ENCODE measurements at places on chromosomes 5 and 9. TPM values are rescaled to one million over a fixed set of nuclear protein-coding genes. Genes with fewer than 3 reads are reported as not detected.
A peak's percentile ranks its signal among the peaks of the same experiment; 100 is the strongest.

Gene FOXD4L3
- total RNA-seq: not detected

Gene PNPLA7
- total RNA-seq: 1.7 TPM

Gene COL15A1
- total RNA-seq: 31.5 TPM

Gene CDH9
- not detected for total RNA-seq

Gene CRHBP
- total RNA-seq: 0.19 TPM

Gene FCN1
- not detected for total RNA-seq

Gene SLC22A4
- 4.7 TPM for total RNA-seq

Gene PGM5
- total RNA-seq: 128 TPM

GRCh38 chr5:36606428-36607113, at the start of gene SLC1A3:
TSS of gene SLC1A3 (plus strand) at chr5:36606606. CDS start at chr5:36608424, 1,818 bp downstream.
- peak; percentile 48 for DNase-seq

DNA sequence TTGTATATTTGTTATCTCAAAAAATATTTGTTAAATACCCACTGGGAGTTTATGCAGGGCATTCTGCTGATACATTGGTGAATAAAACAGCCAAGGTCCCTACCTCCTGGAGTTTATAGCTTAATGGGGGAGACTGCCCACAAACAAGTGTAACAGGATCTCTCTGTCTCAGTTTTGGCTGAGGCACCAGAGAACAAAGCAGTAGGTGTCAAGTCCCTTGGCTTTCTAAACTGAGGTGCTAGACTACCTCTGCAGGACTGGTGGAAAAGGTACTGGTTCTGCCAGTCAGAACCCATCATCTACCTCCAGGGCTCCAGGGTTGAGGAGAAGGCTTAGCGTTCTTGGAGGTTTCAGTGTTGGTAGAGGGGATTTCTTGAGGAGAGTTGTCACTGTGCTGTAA, 188.4 kb upstream of the ELL2 start:
- no peak for DNase-seq

DNA sequence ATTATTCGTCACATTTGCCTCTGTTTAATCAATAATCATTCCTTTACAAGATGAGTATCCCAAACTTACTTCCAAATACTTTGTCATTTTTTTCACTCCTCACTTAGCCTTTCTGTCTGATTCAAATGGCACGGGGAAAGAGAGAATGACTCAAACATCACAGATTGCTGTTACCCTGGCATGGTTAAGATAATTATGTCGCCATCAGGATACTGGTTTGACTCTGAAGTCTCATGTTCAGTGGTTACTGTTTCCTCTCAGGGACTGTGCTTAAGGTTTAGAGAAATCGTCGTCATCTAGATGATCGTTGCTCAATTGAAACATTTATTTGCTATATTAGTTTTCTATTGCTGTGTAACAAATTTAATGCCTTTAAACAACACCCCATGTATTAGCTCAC, 45.2 kb upstream of the RAD23B start:
- no peak for DNase-seq

DNA sequence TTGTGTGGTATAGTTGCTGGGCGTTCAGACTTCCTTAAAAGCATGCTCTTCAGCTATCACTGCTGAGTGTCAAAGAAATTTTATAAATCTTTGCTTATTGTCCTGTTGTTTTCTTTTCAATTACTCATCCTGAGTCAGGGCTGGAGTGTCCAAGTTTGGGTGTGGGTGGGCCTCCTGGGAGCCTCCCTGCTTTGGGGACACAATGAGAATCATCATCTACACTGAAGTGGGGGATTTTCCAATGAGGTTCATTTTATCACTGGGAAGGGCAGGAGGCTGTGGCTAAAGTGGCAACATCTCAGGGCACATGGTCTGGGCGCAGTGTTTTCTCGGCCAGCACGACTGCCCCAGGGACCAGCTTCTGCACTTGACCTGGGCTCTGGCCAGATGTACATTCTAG, 19.5 kb downstream of the GFPT2 start:
- peak; percentile 24 for DNase-seq

DNA sequence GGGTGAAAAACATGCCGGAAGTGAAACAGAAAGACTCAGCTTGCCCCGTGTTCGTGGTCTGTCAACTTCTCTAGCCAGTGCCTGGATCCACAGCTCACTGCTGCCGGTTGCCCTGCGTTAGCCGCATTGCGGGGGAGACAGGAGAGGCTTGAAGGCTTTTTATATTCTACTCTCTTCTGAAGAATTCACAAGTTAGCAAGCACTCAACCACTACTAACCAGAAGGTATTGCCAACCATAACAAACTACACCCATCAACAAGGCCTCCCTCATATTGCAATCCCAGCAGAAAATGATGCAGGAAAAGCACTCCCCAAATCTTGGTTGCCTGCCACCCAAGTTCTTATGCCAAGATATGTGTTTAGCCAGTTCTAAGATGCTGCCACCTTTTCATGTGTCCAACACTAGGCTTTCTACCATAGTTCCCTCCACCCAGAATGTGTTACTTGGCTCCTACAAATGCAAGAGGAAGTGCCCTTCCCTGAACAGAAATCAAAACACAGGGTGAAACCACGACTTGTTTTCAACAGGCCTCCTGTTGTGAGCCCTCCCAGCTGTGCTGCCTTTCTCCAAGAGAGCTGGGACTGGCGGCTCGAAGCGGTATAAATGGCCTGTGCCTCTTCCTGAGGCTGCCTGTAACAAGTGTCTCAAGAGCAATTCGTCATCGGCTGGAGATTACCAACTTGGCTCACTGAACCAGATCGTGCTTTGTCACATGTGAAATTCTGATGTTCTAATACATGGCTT, 129.0 kb downstream of the SNX18 start:
- DNase-seq: peak; percentile 43

DNA sequence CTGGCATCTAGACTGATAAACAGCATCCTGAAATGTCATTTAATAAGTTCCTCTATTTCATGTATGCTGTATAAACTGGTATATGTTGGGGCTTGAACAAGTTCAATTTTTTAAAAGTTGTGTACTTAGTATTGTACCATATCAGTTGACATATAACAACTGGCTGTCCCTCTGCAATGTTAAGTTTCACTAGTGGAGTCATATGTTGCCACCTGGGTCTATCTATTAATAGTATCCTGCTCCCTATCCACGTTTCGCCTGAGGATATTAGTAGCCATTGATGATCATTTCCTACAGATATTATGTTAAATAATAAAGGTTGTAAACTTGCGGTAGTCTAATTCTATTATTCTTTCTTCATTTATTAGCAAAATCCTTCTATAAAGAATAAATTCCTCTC, 177.6 kb downstream of the RFX3 start:
- DNase-seq: no peak

DNA sequence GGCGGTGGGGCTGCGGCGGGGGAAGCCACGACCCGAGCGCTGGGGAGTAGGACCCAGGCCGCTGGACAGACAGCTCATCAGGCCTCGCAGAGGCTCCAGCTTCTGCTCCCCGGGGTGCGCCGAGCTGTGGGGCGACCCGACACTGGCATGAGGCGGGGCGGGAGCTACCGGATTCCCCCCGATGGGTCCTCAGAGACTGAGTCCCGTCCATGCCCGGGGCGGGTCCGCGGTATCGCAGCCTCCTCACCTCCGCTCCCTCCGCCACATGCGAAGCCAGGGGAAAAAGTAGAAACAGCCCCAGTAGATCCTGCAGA, 2.6 kb upstream of the CCL27 start:
- DNase-seq: no peak

- no peak for DNase-seq
Observed at GRCh38 chr9:18985464-18985951, 47.5 kb downstream of the SAXO1 start.

DNA sequence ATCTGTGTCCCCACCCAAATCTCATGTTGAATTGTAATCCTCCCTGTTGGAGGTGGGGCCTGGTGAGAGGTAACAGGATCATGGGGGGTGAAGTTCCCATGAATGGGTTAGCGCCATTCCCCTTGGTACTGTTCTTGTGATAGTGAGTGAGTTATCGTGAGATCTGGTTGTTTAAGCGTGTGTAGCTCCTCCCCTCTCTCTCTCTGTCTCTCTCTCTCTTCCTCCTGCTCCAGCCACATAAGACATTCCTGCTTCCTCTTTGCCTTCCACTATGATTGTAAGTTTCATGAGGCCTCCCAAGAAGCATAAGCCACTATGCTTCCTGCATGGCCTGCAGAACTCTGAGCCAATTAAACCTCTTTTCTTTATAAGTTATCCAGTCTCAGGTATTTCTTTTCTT, 28.8 kb downstream of the C5orf15 start:
- no peak for DNase-seq

DNA sequence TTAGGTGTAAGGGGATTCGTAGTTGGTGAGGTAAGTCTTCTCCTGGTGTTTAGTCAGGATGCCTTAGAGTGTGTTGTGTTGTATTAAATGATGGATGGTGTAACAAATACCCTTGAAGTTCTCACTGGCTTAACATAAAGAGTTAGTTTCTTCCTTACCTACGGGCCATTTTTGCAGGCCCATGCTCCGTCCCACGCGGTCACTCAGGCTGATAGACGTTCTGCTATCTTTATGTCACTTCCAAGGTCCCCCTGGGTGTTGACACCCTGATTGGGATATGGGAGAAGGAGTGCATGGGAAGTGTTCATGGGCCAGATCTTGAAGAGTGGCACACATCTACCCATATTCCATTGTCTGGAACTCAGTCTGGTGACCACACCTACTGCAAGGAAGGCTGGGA, 214.0 kb downstream of the MAST4 start:
- no peak for DNase-seq

DNA sequence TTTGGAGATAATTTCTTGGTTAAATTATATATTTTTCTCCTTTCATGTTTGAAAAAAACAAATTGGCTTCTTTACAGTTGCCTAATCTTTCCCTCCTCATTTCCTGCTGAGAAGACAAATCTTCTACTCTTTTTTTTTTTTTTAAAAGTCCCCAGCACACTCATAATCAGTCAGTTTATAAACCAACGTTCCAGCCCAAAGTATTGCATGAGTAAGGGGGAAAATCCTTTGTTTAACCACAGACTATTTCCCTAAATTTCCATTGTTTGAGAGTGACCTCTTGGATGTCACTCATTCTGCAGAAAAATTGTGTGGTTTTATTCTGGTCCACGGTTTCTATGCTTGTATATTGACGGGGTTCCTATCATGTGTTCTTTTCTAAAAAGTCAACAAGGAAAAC, 55.1 kb upstream of the TLR4 start:
- no peak for DNase-seq

GRCh38 chr5:133114933-133115310, 63.1 kb downstream of the HSPA4 start:
- DNase-seq: no peak

DNA sequence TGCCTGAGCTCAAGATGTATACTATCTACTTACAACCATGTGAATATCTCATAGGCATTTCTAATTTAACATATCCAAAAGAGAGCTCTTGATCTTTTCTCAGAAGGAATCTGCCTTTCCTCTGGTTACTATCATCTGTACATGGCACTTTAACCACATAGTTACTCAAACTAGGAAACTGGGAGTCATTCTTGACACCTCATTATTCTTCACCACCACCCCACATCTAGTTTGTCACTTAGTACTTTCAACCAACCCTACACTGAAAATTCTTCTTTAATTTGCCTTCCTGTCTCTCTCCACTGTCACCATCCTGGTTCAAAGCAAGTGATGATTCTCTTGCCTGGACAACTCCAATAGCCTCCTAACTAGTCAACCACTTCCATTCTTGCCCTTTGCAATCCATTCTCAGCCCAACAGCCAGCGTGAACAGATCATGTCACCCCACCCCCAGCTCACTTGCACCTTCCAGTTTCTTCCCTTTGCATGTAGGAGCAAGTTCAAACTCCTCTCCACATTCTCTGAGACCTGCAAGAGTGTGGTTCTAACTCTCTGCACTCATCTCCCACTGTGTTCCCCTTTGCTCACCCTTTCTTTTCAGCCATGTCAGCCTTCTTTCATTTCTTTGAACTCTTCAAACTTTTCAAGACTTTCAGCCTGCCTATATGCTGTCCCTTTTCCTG, 17.3 kb upstream of the SMAD5 start:
- no peak for DNase-seq

GRCh38 chr5:91706785-91707520, 323.8 kb upstream of the ARRDC3 start:
- no peak for DNase-seq

- DNase-seq: no peak
Observed at GRCh38 chr9:104589626-104590025, 9.6 kb downstream of the OR13C5 start.

DNA sequence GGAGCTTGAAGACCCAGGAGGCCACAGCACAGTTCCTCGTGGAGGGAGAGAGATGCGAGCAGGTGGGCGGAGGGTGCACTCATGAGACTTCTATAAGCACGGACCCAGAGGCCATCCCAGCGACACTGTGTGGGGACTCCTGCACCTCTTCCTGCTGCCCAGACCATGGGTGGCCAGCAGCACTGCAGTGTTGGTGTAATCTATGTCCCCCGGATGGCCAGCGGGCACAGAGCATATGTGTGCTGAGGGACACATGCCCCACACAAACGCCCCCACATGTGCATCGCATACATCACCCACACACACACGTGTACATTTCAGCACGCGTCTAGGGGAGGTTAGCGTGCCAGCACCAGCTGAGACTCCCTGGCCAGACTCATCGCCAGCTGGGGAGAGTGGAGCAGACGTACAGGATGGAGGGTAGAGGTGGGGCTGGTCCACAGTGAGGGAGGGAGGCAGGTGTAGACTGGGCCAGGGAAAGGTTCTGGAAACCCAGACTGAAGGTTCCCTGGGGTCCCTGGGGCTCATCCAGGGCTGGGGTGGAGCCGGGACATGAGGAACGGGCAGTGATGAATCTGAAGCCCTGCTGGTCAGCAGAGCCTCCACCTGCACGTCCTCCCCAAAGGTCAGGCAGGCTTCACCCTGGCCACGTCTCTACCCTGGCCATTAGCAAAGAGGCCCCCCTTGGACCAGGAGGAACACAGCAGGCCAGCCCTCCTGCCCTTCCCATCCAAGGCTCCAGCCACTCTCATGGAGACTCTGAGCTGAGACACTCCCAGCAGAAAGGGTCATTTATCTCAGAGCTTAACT, 27.6 kb downstream of the ADAMTS2 start:
- DNase-seq: no peak

DNA sequence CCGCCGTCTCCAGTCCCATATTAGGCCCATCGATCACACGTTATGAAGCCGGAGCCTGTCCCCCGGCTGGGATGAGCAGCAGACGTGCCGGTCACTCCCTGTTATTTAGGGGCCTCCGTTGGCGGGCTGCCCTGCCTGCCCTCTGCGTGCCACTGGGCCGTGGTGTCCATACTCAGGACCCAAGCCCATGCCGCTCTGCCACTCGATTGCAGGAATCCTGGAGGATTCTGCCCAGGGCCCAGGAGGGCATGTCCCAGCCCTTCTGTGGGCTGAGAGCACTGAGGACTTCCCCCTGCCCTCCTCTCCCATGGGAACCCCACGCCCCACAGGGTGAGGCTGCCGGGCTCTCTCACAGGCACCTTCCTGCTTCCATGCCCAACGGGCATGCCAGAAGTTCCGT, 19.6 kb upstream of the LAMC3 start:
- DNase-seq: no peak

GRCh38 chr9:76400534-76401096, 6.4 kb upstream of the RFK start:
- no peak for DNase-seq

All from dermis blood vessel endothelial cell (primary cell).